Stimulated activated CD4-positive, alpha-beta T cell treated with anti-CD3 and anti-CD28 coated beads, Interleukin-1b, Interleukin-23, amount 100 ng/mL, for 48 hours (primary cell): ENCODE measurements at places on chromosomes 6 and 20.

- DNase-seq: no peak
Observed at GRCh38 chr6:135496800-135497411, 634 bp downstream of the AHI1 start.

DNA sequence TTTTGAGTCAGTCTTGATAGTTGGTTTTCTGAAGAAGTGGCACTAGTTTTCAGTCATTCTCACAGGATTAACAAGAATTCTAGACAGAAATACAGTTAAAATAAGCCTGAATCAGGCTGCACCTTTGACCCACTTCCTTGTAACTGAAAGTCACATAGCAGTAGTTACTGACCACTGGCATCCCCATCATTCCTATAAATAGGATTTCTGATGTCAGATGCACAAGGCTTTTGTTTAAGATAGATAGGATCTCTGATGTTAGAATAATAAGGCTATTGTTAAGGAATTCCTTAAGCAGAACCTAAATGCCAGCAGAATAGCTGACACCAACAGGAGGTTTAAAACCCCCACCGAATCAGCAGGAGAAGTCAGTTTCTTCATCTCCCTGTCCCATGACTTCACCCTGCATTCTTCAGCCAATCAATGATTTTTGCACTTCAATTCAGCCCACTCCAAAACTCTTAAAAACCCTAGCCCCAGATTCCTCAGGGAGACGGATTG, 30.6 kb upstream of the ZBTB24 start:
- no peak for DNase-seq

- no peak for DNase-seq
Observed at GRCh38 chr6:63897952-63898351, 262.4 kb downstream of the PHF3 start.

- no peak for DNase-seq
Observed at GRCh38 chr20:24768713-24769601, 180.1 kb upstream of the CST7 start.

DNA sequence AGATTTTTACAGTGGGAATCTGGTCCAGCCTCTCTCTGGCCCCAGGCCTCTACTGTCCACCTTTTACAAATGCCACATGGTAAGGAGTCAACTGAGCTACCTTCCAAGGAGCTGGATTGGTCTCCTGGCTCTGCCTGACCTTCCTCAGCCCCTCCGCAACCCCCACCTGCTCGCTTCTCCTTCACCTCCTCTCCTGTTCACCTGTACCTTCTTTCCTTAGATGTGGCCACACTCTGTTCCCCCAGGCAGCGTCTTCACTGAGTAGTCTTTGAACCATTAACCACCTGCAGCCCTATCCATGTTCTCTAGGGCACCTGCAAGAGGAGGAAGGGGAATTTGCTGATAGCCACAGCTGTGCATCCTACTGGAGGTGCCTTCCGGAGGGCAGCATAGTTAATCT, 55.3 kb upstream of the DDR1 start:
- no peak for DNase-seq
